ENCODE measurements at places on chromosomes 16 and 17. TPM values are rescaled to one million over a fixed set of nuclear protein-coding genes. Genes with fewer than 3 reads are reported as not detected.
A peak's percentile ranks its signal among the peaks of the same experiment; 100 is the strongest.

Gene EVI2A
- 45.9 TPM for total RNA-seq

Gene DNAI2
- 0.35 TPM for total RNA-seq

GRCh38 chr17:40071313-40072039 is 8.7 kb downstream of the THRA start:
- no peaks in the 10 kb centered on the region for H3K36me3 ChIP-seq
- no peak overlapping the region for H3K27ac ChIP-seq
- no peak overlapping the region for H3K4me3 ChIP-seq

GRCh38 chr17:35936063-35936462 is 5.5 kb upstream of the RDM1 start:
- H3K27ac ChIP-seq = no peak overlapping the region
- no peak for DNase-seq
- H3K36me3 ChIP-seq = peaks cover 15% of the 10 kb centered on the region
- H3K4me3 ChIP-seq = no peak overlapping the region
- peaks cover 8% of the 10 kb centered on the region for H3K4me1 ChIP-seq

Gene TUBG1
- 92.3 TPM for total RNA-seq

Gene KRT40
- total RNA-seq = not detected

- peak overlapping the region; percentile 67 for H3K27ac ChIP-seq
- H3K4me1 ChIP-seq = peaks cover 31% of the 10 kb centered on the region
- peaks cover 8% of the 10 kb centered on the region for H3K27me3 ChIP-seq
- H3K4me3 ChIP-seq = no peak overlapping the region
- H3K36me3 ChIP-seq = peaks cover 3% of the 10 kb centered on the region
- DNase-seq = no peak
These were observed 43.7 kb downstream of the PKD1L3 start for GRCh38 chr16:71956486-71956885.

Gene SLC52A1
- 0.84 TPM for total RNA-seq

DNA sequence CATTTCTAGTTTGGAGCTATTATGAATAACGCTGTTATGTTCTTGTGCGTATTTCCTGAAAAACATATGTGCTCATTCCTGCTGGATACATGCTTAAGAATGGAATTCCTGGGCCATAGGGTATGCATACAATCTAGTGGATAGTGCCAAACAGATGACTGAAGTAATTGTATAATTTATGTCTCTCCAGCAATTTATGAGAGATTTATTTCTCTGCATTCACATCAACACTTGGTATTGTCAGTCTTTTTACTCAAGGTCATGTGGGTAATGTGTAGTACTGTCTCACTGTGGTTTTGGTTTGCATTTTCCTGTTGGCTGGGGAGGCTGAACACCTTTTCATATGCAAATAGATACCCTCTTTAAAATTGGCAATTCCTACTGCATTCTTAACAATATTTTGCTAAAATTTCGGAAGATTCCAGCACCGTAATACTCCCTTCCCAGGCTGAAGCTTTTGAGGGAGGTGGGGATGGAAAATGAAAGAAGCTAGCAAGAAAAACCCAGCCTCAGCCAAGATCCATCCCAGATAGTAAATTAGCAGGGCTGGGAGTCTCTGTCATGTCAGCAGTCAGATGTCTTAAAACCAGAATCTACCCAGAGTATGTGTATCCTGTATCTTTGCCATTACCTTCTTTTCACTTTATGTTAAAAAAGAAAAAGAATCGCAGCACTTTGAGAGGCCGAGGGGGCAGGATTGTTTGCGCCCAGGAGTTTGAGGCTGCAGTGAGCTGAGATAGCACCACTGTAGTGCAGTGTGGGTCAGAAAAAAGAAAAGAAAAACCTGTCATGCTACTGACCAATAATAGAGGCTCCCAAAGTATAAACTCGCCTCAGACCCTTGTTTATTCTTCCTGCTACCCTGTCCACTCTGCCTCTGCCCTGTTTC is 204.9 kb downstream of the LGALS9B start:
- H3K27me3 ChIP-seq = no peaks in the 10 kb centered on the region
- peaks cover 17% of the 10 kb centered on the region for H3K36me3 ChIP-seq
- H3K4me3 ChIP-seq = no peak overlapping the region
- H3K27ac ChIP-seq = peak overlapping the region; percentile 40
- peaks cover 18% of the 10 kb centered on the region for H3K4me1 ChIP-seq

DNA sequence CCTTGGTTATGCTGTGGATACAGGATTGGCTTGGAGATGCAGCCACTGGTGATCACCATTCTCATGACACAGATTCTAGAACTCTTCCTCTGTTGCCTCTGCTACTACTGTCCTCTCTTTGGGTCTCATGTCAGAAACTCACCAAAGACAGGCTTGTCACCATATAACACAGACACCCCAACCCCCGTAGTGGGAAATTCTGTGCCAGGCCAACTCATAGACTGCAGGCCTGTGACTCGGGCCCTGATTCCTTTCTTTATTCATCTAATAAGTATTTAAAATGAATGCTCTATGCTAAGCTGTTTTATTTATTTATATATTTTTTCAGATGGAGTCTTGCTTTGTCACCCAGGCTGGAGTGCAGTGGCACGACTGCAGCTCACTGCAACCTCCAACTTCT is 9.5 kb downstream of the CYB5D2 start:
- H3K27ac ChIP-seq = no peak overlapping the region
- no peaks in the 10 kb centered on the region for H3K4me1 ChIP-seq
- H3K4me3 ChIP-seq = no peak overlapping the region

GRCh38 chr17:38547444-38547843 is 58.3 kb downstream of the SRCIN1 start:
- H3K27ac ChIP-seq = no peak overlapping the region
- no peak for DNase-seq
- H3K4me3 ChIP-seq = no peak overlapping the region
- H3K4me1 ChIP-seq = no peaks in the 10 kb centered on the region
- H3K36me3 ChIP-seq = no peaks in the 10 kb centered on the region
- H3K27me3 ChIP-seq = peaks cover 15% of the 10 kb centered on the region

GRCh38 chr17:34499576-34499975 is 79.8 kb upstream of the TMEM132E start:
- H3K27ac ChIP-seq = no peak overlapping the region
- peaks cover 7% of the 10 kb centered on the region for H3K4me1 ChIP-seq
- DNase-seq = peak; percentile 43
- H3K36me3 ChIP-seq = no peaks in the 10 kb centered on the region

Gene CHST5
- total RNA-seq = not detected

Gene METTL23
- 40.3 TPM for total RNA-seq

Gene MTSS2
- total RNA-seq = 1.7 TPM

DNA sequence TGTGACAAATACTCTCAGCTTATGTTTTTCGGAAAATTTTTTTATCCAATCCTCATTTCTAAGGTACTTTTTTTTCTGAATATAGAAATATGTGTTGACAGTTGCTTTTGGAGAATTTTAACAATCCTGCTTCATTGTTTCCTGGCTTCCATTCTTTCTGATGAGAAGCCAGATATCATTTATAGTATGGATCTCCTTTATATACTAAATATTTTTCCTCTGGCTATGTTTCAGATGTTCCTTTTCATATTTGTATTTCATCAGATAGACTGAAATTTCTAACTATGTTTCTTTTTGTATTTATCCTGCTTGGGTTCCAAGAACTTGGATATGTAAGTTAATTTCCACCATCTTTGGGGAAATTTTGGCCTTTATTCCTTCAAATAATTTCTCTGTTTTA is 138.9 kb upstream of the CDH11 start:
- no peak for DNase-seq
- no peaks in the 10 kb centered on the region for H3K27me3 ChIP-seq
- no peak overlapping the region for H3K27ac ChIP-seq
- H3K4me1 ChIP-seq = no peaks in the 10 kb centered on the region

- no peak overlapping the region for H3K4me3 ChIP-seq
- no peaks in the 10 kb centered on the region for H3K27me3 ChIP-seq
- no peaks in the 10 kb centered on the region for H3K4me1 ChIP-seq
- H3K36me3 ChIP-seq = no peaks in the 10 kb centered on the region
- no peak overlapping the region for H3K27ac ChIP-seq
- DNase-seq = no peak
These were observed 230.7 kb downstream of the IRX3 start for GRCh38 chr16:54055864-54056263.

Gene CMTM2
- total RNA-seq = 1.6 TPM

GRCh38 chr17:32103476-32104113 is 38.7 kb upstream of the RHOT1 start:
- peak overlapping the region; percentile 85 for H3K27ac ChIP-seq
- no peak overlapping the region for H3K4me3 ChIP-seq
- peaks cover 2% of the 10 kb centered on the region for H3K27me3 ChIP-seq
- no peak for DNase-seq
- H3K36me3 ChIP-seq = no peaks in the 10 kb centered on the region
- H3K4me1 ChIP-seq = peaks cover 35% of the 10 kb centered on the region

DNA sequence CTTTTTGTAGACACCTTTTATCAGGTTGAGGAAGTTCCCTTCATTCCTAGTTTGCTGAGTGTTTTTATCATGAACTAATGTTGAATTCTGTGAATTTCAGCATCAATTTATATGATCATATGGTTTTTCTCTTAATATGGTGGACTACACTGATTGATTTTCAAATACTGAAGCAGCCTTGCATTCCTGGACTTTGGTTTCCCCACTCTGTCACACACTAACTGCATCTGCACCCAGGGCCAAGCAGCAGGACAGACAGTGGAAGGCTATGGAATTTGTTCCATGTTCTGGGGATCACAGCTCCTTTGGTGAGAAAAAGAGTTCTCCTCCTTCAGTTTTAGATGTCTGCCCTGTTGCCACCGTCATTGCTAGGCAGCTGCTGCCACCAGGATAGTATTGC is 7.8 kb downstream of the TERF2 start:
- no peak overlapping the region for H3K4me3 ChIP-seq
- H3K27me3 ChIP-seq = no peaks in the 10 kb centered on the region
- peaks cover 45% of the 10 kb centered on the region for H3K36me3 ChIP-seq

DNA sequence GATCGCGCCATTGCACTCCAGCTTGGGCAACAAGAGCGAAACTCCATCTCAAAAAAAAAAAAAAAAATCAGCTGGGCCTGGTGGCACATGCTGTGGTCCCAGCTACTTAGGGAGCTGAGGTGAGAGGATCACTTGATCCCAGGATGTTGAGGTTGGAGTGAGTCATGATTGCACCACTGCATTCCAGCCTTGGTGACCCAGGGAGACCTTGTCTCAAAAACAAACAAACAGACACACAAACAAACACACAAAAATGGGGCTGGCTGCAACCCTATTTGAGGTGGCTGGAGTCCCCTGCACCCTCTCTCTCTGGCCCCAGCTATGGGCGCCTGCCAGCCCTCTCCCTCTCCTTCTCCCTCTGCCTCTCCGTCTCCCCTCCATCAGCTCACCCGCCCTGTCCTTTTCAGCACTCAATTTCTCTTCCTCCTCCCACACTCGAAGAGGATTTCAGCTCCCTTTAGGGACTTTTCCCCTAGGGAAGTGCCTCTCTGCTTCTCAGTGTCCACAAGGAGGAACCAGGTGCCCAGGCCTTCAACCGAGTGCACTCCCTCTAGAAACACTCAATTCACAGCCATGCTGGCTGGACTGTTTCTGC is 17.5 kb upstream of the TFAP4 start:
- no peak overlapping the region for H3K27ac ChIP-seq
- H3K27me3 ChIP-seq = peaks cover 6% of the 10 kb centered on the region
- no peak overlapping the region for H3K4me3 ChIP-seq
- H3K4me1 ChIP-seq = peaks cover 9% of the 10 kb centered on the region
- no peak for DNase-seq

Gene KRTAP4-5
- not detected for total RNA-seq

GRCh38 chr16:87953308-87954215 is 2.3 kb downstream of the BANP start:
- no peak for DNase-seq
- no peaks in the 10 kb centered on the region for H3K27me3 ChIP-seq
- peak overlapping the region; percentile 3 for H3K4me3 ChIP-seq
- H3K27ac ChIP-seq = peak overlapping the region; percentile 54
- peaks cover 73% of the 10 kb centered on the region for H3K4me1 ChIP-seq

DNA sequence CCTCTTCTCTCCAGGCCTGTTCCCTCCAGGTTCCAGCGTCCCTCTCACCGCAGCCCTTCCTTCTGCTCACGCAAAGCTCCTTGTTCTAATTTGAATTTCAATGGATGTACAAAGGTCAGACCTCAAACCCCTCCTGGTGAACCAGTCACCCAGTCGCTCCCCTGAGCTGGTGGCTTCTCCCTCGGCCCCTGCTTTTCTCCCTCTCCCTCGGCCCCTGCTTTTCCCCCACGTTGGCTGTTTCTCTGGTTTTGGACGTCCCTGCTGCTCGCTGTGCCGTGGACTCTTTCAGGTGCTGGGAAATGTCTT is 8.6 kb upstream of the MSLN start:
- peaks cover 10% of the 10 kb centered on the region for H3K27me3 ChIP-seq
- H3K27ac ChIP-seq = no peak overlapping the region
- peaks cover 2% of the 10 kb centered on the region for H3K4me1 ChIP-seq
- no peaks in the 10 kb centered on the region for H3K36me3 ChIP-seq

Gene CDH16
- not detected for total RNA-seq

GRCh38 chr17:77096570-77097214 is 44.1 kb upstream of the SEC14L1 start:
- no peak overlapping the region for H3K4me3 ChIP-seq
- peaks cover 46% of the 10 kb centered on the region for H3K4me1 ChIP-seq
- H3K27ac ChIP-seq = peak overlapping the region; percentile 44
- H3K36me3 ChIP-seq = peaks cover 44% of the 10 kb centered on the region

- no peaks in the 10 kb centered on the region for H3K27me3 ChIP-seq
- no peak overlapping the region for H3K27ac ChIP-seq
- H3K4me3 ChIP-seq = no peak overlapping the region
These were observed 55.5 kb downstream of the HS3ST4 start for GRCh38 chr16:25747160-25747758.

Gene SPATA32
- 0.23 TPM for total RNA-seq

Gene TBC1D3G
- not detected for total RNA-seq

DNA sequence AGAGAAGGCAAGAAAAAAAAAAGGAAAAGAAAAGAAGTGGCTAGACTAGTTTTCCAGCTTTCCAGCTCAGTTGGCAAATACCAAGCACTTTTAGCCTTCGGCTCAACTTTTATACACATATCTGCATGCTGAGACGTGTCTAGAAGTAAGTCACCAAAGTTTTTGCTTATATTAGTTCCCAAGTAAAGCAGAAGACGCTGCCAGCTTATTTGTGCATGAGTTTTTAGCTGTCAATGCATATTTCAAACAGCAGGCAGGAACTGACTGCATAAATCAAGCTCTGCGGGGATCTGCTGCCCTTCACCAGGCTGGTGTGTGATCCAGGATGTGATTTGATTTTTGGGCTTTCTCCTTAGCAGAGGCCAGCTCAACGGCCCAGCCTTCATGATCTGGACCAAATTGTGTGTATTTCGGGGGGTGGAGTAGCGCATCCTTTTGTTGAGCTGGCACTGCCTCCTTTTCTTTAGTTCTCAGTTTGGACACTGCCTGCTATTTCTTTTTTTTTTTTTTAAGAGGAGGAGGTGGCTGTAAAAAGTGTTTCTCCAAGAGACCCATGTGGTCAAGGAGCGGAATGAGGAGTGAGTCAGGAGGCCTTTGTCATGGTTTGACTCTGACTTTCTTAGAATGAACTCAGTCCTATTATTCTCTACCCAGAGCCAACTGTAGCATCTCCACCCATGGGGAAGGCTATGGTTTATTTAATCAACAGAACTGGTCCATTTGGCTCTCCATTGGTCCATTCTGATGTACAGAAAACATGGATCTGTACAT is 162.6 kb upstream of the XYLT1 start:
- H3K4me1 ChIP-seq = no peaks in the 10 kb centered on the region
- H3K36me3 ChIP-seq = no peaks in the 10 kb centered on the region
- no peak overlapping the region for H3K4me3 ChIP-seq
- DNase-seq = no peak
- peaks cover 9% of the 10 kb centered on the region for H3K27me3 ChIP-seq

Gene C17orf113
- 0.23 TPM for total RNA-seq

Gene GINS2
- total RNA-seq = 49.3 TPM

GRCh38 chr17:48351911-48352332 is 78.1 kb downstream of the SKAP1 start:
- peaks cover 8% of the 10 kb centered on the region for H3K36me3 ChIP-seq
- no peak overlapping the region for H3K4me3 ChIP-seq
- H3K4me1 ChIP-seq = peaks cover 14% of the 10 kb centered on the region

Gene GGNBP2
- total RNA-seq = 113 TPM

All from activated CD8-positive, alpha-beta memory T cell treated with anti-CD3 and anti-CD28 coated beads, Interleukin-2, amount 10 ng/mL, durations not matched to agents 7 days and 5 days (primary cell).